ENCODE measurements at places on chromosomes 1 and 21. TPM values are rescaled to one million over a fixed set of nuclear protein-coding genes. Genes with fewer than 3 reads are reported as not detected.

Gene CNST
- 38.7 TPM for total RNA-seq

DNA sequence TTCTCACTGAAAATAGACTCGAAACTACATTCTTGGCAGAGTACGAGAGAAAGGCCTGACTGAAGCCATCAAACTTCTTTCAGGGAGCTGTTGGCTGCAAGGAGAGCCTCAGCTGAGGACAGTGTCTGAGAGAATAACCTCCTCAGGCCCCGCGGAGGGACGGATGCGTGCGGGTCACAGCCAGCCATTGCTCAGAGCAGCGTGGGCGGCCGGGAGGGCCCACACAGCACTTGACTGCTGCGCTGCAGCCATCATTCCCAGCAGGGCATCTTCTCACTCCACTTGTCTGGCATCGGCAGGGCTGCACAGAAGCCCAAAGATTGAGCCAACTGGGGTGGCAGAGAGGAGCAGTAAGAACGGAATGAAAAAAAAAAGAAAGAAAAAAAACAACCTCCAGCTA is 113.5 kb downstream of the XCL2 start:
- no peaks in the 10 kb centered on the region for H3K27me3 ChIP-seq
- H3K4me1 ChIP-seq: peaks cover 35% of the 10 kb centered on the region
- H3K27ac ChIP-seq: no peak overlapping the region
- DNase-seq: peak; percentile 42
- no peak overlapping the region for H3K4me3 ChIP-seq

- no peaks in the 10 kb centered on the region for H3K27me3 ChIP-seq
- H3K4me1 ChIP-seq: no peaks in the 10 kb centered on the region
- no peak overlapping the region for H3K27ac ChIP-seq
- DNase-seq: no peak
These were observed 224.1 kb downstream of the TRABD2B start for GRCh38 chr1:47772960-47773682.

GRCh38 chr1:23506376-23507107 is 22.6 kb upstream of the ASAP3 start:
- peaks cover 4% of the 10 kb centered on the region for H3K27me3 ChIP-seq
- H3K27ac ChIP-seq: no peak overlapping the region

DNA sequence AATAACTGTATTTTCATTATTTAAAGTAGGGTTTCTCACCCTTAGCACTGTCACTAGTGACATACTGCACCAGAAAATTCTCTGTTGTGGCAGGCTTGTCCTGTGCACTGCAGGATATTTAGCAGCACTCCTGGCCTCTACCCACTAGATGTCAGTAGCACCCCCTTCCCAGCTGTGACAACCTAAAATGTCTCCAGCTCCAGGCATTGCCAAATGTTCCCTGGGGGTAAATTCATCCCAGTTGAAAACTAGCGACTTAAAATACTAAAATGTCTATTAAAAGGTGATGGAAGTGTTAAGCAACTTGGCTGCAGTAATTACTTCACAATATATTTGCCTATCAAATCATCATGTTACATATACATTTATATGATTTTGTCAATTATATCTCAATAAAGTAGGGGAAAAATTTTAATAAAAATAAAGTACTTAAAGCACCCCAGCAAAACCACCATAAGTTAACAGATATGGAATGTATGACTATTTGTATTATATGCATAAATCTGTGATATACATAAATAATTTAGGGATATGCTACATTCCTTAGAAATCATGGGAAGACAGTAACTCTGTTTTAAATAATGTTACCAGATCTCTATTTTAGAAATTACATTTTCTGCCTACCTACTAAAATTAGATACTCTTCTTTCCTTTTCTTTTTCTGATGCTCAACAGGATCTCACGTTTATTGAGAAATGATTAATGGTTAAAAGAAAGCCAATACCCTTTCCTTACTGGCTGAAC is 74.6 kb downstream of the ARID4B start:
- peaks cover 53% of the 10 kb centered on the region for H3K4me1 ChIP-seq
- no peak overlapping the region for H3K27ac ChIP-seq
- H3K4me3 ChIP-seq: no peak overlapping the region
- H3K36me3 ChIP-seq: peaks cover 13% of the 10 kb centered on the region
- no peaks in the 10 kb centered on the region for H3K27me3 ChIP-seq

Gene LSM10
- 66.1 TPM for total RNA-seq

- DNase-seq: no peak
- no peak overlapping the region for H3K4me3 ChIP-seq
- no peaks in the 10 kb centered on the region for H3K4me1 ChIP-seq
These were observed 72.8 kb downstream of the SELENOF start for GRCh38 chr1:86841116-86841515.

Gene ATP6V1G3
- total RNA-seq: not detected

Gene NUP210L
- 0.18 TPM for total RNA-seq

- H3K27me3 ChIP-seq: no peaks in the 10 kb centered on the region
- DNase-seq: no peak
- H3K36me3 ChIP-seq: no peaks in the 10 kb centered on the region
- no peak overlapping the region for H3K4me3 ChIP-seq
- H3K4me1 ChIP-seq: no peaks in the 10 kb centered on the region
These were observed 53.3 kb downstream of the TOR1AIP2 start for GRCh38 chr1:179824265-179824664.

DNA sequence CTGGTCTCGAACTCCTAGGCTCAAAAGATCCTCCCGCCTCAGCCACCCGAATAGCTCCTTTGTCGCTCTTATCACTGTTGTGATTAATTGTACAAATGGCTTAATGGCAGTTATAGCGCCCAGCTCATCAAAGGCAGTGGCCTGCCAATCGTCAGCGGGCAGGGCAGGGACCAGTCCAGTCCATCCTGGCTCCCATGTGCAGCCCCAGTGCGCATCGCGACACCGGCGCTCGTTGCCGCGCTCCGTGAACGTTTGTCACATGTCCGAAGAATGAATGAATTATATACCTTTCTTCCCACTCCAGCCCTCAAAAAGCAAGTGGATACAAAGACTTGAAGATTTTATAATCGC is 18.4 kb downstream of the MTX1 start:
- DNase-seq: peak; percentile 53
- no peaks in the 10 kb centered on the region for H3K27me3 ChIP-seq
- H3K4me3 ChIP-seq: peak overlapping the region; percentile 55
- peak overlapping the region; percentile 94 for H3K27ac ChIP-seq

GRCh38 chr1:172756024-172756423 is 97.1 kb downstream of the FASLG start:
- no peaks in the 10 kb centered on the region for H3K27me3 ChIP-seq
- H3K27ac ChIP-seq: no peak overlapping the region
- no peaks in the 10 kb centered on the region for H3K4me1 ChIP-seq

DNA sequence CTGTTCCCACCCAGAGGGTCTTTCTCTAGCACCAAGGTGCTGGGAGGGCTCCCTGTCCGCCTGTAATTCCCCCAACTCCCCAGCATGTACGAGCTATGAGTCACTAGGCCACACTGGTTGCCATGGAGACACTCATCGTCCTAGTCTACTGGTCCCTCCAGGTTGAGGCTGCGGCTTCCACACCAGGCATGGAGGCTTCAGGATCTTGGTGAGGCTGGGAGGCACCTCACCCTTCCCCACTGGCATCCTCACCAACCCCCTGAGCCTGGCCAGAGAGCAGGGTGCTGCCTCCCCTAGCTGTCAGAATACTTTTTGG is 75.6 kb upstream of the KAZN start:
- H3K4me1 ChIP-seq: no peaks in the 10 kb centered on the region
- no peaks in the 10 kb centered on the region for H3K27me3 ChIP-seq
- no peak overlapping the region for H3K4me3 ChIP-seq

- no peaks in the 10 kb centered on the region for H3K36me3 ChIP-seq
- no peaks in the 10 kb centered on the region for H3K4me1 ChIP-seq
- DNase-seq: no peak
- H3K27me3 ChIP-seq: no peaks in the 10 kb centered on the region
- H3K4me3 ChIP-seq: no peak overlapping the region
These were observed 79.0 kb downstream of the ZNF281 start for GRCh38 chr1:200330741-200331428.

DNA sequence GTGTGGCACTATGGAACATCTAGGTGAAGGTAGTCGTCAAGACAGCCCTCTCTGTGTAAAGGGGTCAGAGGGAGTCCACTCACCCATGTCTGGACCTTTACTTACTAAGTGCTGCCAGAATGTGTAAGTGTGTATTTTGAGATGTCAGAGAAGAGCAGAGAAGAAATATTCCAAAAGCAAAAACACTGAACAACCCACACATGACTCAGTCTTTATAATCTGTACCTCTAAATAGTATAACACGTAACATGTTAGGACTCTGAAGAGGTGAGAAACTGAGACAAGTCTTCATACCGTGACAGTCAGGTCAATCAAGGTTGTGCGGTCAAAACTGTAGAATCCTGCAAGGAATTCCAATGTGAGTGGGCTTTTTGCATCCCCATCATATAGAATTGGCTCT is 555.2 kb downstream of the LMO4 start:
- no peaks in the 10 kb centered on the region for H3K36me3 ChIP-seq
- H3K27me3 ChIP-seq: no peaks in the 10 kb centered on the region
- no peak overlapping the region for H3K4me3 ChIP-seq
- H3K27ac ChIP-seq: no peak overlapping the region
- no peak for DNase-seq

- H3K4me3 ChIP-seq: no peak overlapping the region
- DNase-seq: peak; percentile 42
- peaks cover 12% of the 10 kb centered on the region for H3K4me1 ChIP-seq
- H3K27ac ChIP-seq: no peak overlapping the region
These were observed 22.5 kb downstream of the MMEL1 start for GRCh38 chr1:2610036-2610959.

Gene RSPH1
- not detected for total RNA-seq

DNA sequence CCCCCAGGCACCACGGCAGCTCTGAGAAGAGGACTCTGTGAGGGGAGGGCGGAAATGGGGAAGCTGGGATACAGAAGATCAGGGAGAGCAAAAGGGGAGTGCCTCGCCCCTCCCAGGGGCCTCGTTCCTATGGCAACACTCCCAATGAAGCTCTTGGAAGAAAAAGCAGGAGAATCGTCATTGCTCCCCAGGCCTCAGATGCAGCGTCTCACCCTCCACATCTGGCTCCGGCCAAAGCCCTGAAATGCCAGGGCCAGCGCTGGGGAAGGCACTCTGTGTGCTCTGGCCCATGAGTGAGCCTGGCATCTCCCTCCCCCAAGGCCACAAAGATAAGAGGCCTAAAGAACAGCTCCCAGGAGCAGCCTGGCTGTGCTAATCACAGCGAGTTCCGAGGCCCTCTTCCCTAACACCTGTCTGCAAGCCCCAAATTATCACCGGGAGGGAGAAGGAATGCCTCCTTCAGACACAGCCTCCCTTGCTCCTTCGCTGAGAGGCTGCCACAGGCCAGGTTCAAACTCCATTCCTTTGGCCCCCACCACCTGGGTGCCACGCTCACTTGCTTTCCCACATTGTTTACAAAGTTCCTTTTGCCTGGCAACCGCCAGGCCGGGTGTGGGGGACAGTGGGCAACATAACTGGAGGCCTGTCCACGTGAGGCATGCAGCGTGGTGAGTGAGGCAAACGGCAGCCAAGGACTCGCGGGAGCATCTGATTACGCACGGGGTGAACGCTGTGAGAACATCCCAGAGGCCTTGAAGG is 27.8 kb downstream of the ECE1 start:
- DNase-seq: peak; percentile 65
- H3K36me3 ChIP-seq: peaks cover 20% of the 10 kb centered on the region
- peak overlapping the region; percentile 7 for H3K4me3 ChIP-seq

Measured in stomach (tissue), 19 donors.